Nephron progenitor cell (in vitro differentiated cells): ENCODE measurements at places on chromosomes 7 and 10.

- DNase-seq: no peak
These were observed 271.5 kb upstream of the TEX47 start for GRCh38 chr7:89067048-89067447.

GRCh38 chr7:139068544-139069399 lies 32.9 kb upstream of the ZC3HAV1L start:
- DNase-seq: no peak

GRCh38 chr7:39647816-39648215 lies 24.4 kb downstream of the RALA start:
- DNase-seq: no peak

DNA sequence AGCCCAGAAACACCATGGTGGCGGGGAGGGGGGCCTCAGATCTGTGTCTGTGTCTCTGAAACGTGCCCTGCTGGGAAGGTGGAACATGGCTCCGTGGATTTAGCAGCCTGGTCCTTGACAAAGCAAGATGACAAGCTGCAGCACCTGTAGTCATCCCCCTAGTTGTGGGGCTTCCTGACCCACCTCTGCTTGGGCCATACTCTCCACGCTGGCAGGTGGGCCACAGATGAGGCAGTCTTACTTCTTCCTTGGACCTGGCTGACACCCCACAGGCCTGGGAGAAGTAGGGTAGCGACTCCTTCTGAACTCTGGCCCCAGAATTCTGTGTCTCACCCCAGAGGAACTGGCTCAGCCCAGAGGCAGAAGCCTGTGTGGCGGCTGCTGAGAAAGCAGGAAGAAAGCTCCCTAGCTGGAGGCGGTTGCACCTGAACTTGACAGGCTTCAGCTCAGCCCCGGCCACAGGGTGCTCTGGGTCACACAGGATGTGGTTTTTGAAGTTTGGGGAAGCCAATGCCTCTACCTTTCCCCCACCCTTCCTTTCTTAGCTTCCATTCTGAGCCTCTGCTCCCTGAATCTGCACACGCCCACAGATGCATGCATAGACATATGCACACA lies 113.9 kb downstream of the ABLIM1 start:
- DNase-seq: no peak

DNA sequence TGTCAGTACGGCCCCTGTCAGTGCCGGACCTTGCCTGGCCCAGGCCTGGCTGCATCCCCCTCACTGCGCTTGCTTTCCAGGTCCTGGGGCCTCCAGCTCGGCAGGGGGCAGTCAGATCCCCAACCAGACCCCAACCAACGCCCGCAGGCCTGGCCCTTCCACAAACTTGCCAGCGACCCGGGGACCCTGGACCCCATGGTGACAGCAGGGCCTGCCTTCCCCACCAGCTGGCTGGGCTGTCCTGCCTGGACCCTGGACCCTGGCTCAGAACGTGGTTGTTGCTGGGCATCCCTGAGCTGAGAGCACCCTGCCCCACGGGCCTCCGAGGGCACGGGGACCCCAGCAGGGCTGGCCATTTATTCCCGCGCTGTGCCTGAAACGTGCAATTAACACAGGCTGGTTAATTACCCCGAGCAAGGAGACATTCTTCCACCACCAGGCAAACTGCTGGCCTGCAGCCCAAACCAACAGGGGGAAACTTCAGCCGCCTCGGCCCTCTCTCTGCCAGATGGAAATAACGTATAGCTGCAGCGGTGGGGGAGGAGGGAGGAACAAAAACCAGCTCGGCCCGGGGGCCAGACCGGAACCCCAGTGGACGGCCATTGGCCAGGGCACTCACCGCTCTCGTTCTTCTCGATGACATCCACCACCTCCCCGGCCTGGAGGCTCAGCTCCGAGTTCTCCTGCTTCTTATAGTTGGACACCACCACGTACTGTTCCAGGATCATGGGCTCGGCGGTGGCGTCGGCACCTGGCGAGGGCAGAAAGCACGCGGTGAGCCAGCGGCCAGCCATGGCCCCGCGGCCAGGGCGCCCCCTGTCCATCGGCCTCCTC lies 167.1 kb downstream of the NEURL1 start:
- DNase-seq: no peak

- DNase-seq: no peak
These were observed 260.3 kb downstream of the ARHGAP12 start for GRCh38 chr10:31668326-31668725.

DNA sequence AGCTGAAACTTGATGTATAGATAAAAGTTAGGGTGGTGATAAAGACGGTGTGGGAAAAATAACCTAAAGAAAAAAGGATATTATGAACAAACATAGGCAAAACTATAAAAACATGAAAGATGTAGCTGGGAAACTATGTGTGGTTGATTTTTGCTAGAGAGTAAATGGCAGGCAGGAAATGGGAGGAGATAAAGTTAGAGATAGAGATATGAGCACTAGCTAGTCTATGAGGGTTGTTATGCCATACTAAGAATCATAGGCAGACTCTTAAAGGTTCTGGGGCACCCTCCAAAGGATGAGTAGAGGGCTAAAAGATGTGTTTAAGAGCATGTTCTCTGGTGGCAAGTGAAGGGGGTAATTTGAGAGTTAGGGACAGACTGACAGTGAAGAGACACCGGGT lies 1109.2 kb downstream of the GATA3 start:
- no peak for DNase-seq

DNA sequence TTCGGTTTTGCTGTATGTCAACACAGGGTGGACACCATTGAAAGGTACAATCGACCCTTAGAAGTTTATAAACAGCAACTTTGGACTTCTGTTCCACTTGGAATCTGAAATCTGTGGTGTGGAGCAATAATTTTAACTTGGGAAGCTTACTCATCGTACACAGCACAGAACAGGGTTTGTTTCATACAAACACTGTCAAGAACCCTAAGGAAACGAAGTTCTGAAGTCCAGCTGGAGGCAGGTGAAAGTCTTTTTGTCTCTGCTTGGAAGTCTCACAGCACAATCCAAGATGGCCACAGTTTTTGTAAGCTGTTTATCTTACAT lies 31.5 kb downstream of the NMT2 start:
- no peak for DNase-seq

DNA sequence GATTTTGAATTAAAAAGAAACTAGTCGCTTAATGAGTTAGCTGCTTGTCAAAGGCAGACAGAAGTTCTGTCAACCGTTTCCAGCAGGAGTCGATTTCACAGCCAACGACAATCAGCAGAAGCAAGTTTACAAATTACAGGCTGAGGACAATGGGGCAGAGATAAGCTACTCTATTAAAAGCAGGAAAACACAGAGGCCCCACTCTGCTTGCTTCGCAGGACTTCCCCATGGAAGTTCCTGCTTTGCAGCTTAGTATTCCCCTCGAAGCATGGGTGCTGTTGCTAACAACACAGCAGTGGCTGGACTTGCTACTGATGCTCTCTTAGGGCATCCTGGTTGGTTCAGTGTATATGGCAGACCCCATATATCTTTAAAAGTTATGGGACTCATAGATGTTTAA lies 50.8 kb upstream of the KLF6 start:
- DNase-seq: no peak

GRCh38 chr7:42522227-42522991 lies 285.4 kb upstream of the GLI3 start:
- DNase-seq: no peak

DNA sequence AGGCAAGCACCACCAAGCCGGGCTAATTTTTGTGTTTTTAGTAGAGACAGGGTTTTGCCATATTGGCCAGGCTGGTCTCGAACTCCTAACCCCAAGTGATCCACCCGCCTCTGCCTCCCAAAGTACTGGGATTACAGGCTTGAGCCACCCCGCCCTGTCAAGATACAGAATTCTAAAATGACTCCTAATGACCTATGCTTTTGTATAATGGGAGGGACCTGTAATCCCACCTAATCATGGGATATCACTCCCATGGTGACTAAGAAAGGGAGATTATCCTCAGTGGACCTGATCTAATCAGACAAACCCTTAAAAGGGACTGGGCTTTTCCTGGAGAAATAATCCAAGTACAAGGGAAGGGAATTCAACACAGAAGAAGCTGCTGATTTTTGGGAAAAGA lies 28.8 kb downstream of the SAMD8 start:
- no peak for DNase-seq

DNA sequence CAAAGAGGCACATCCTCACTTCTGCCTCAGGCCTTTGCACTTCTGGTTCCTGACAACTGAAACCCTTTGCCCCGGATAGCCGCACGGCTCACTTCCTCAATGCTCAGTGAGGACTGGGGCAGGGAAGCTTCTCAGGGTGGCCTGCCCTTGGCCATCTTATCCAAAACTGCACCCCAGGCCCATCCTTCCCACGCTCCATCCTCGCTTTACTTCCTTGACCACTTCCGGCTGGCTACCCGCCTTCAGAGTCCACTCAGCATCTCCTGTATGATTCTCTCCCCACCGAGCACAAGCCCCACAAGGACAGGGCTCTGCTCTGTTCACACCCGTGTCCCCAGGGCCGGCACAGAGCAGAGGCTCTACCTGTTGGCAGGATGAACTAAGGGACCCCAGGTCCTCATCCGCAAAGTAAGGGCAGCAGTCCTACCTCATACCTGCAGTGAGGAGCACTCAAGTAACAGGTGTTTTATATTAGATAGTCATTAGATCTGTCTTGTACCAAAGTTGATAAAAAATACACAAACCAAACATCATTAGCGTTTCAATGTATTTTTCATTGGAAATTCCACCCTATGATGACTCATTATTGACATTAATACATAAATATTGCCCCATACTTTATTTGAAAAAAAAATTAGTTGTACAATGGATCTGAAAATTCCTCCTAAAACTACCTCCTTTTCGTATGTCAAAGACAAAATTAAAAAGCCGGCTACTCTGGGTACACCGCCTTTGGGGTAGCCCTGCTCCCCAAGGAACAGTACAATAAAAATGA lies 35.0 kb downstream of the GNA12 start:
- DNase-seq: no peak

DNA sequence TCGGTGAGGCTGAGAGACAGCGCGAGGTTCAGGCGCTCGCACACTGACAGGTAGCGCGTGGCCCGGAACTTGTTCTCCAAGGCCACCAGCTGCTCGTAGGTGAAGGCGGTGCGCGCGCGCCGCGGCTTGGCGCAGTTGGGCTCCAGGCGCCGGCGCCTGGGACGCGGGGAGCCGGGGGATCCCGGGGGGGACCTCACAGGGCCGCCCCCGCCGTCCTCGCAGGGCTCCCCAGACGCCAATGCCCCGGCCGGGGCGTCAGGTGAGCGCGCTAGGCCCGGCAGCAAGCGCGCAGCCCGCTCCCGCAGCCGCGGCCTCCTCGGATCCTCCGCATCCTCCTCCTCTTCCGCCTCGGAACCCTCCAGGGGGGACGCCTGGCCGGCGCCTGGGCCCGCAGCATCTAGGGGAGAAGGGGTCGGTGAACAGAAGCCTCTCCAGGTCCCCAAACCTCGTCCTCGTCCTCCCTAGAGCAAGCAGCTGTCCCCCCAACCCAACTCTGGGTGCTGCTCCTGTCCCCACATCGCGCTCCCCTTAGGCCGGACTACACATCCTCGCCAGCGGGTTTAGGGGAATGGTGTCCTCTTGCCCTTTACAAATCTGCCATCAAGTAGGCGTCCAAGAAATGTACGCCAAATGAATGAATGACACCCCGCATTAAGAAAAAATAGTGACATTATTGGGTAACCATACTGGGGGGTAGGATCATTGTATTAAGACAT lies 1.9 kb downstream of the NKX1-2 start:
- peak; percentile 44 for DNase-seq

DNA sequence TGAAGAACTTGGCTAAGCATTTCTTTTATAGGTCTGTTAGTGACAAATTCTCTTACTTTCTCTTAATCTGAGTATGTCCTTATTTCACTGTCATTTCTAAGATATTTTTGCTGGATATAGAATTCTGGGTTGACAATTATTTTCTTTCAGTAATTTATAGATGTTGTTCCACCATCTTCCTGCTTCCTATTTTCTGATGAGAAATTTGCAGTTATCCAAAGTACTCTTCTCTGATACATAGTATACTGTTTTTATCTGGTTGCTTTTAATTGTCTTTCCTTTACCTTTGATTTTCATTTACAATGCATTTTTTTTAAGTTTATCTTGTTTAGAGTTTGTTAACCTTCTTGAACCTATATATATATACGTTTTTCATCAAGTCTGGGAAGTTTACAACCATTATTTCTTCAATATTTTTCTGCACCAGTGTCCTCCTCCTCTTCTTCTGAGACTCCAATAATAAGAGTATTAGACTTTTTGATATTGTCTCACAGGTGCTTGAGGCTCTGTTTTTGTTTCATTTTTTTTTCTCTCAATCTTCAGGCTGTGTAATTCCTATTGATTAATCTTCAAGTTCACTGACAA lies 101.6 kb upstream of the INSIG1 start:
- no peak for DNase-seq

DNA sequence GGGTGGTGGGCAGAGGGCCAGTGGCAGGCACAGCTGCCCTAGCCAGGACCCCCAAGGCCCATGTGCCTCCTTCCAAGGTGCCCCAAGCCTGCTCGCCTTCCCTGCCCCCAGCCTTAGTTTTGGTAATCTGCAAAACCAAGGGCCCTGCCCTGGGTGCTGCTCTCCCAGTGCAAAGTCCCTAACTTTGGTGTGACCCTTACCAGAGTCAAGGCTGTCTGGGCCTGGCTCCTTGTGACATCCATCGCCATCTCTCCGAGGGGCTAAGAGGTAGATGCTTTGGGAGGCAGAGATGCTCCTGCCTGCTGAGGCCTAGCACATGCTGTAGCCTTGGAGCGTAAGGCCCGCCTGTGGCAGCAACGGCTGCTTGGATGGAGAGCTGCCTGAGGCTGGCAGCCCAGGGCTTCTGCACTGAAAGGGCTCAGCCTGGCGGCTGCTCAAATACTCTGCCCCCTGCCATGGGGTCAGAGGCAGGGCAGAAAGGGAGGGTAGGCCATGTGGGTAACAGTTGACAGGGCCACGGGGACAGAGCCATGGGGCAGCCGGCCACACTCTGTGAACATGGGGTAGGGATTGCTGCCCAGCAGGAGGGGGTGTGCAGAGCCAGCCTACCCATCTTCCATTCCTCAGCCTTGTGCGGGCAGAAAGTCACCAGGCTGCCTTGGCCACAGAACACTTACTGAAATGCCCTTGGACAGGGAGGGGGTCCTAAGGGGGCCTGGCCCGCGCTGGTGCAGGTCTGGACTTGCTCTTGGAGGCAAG lies 17.9 kb upstream of the MYL7 start:
- DNase-seq: no peak

GRCh38 chr10:3126741-3127346 lies 45.7 kb downstream of the PITRM1 start:
- peak; percentile 26 for DNase-seq
